H54 (cell line): ENCODE measurements at places on chromosomes 7 and 10.

DNA sequence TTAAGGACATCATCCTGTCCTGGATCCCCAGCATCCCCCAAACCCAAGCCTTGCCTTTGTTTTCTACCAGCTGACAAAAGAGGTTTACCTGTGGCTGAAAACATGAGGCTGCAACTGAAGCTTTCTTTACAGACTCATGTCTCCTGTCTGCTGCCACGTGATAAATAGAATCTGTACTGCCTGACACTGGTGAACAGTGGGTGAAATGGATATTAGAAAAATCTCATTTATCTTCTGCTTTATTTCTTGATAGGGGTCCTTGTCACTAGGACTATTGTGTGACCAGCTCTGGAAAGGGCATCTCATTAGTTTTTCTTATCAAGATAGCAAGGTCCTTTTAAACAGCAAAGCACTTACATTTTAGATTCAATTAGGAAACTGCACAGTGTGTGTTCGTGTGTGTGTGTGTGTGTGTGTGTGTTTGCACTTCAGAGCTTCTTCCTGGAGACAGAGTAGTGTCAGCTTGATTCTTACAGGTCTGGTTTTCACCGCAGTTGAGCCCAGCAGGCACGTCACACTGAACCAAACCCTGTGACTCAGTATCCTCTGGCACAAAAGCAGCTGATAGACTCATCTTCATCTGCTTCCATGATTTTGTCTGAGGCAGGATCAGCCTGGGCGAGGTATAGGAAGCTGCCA, 373.5 kb upstream of the CELF2 start:
- DNase-seq, result no peak

GRCh38 chr7:157676001-157676400, 339.2 kb downstream of the DNAJB6 start:
- no peak for DNase-seq

GRCh38 chr7:90232430-90232829, 12.5 kb upstream of the CFAP69 start:
- no peak for DNase-seq

DNA sequence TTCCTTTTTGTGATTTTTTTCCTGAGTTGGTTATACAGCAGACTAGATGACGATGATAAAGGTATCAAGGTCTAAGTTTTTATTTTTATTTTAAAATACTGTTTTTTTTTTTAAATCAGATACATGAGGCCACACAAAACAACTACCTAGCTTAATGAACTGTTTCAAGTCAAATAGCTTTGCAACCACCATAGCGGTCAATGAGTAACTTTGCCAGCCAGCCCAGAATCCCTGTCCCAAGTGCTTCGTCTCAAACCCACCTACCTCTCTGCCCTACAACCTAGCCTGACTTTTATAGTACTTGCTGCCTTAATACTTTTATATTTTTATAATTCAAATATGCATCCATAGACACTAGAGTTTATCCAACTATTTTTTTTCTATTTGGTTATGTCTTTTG, 676.5 kb downstream of the NRG3 start:
- no peak for DNase-seq

DNA sequence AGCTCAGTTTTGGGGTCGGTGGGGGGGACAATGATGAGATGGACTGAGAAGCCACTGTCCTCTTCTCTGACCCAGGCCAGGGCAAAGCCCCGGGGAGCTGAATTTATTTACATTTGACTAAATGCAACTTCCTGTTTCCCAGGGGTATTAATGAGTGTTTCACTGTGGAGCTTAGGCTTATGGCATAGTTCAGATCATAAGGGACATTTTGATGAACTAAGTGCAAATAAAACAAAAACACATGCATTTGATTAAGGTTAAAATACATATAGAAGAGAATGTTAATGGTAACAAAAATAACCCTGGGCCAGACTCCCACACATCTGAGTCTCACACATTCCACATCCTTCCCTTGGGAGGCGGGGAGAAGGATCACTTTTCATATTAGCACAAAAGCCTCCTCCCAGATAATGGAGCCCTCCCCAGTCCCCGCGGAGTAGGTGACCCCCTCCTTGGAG, 320.6 kb downstream of the FRMD4A start:
- DNase-seq, result no peak

- no peak for DNase-seq
Measured at GRCh38 chr10:60508037-60508436, 118.4 kb upstream of the ANK3 start.

DNA sequence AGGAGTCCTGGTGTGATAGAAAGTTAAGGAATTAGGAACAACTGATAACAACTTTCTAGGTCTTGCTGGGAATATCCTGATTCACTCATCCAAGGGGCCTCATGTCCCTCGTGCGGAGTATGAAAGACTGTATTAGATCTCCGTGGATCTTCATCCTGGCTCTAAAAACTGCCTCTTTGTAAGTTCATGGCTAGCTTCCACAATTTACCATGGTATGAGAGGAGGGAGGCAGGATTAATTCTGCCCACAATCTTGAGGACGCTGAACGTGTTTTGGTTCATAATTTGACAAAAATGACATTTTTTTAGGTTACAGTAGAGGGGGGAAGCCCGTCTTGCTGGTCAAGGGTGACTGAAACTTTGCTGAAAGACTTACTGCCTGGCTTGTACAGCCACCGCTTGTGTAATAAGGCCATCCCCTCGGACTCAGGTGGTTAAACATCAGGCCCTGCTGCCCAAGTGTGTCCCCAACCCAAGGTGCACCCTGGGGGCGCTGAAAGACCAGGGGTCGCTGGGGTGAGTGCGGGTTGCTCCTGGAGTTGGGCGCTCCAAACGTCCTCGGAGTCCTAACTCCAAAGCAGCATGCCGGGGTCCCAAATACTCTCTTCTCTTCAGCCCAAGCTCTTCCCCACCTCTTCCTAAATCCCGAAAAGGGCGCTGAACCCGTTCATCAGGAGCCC, 733 bp downstream of the HIBADH start:
- no peak for DNase-seq

- DNase-seq, result no peak
Measured at GRCh38 chr7:41199136-41199535, 503.8 kb downstream of the INHBA start.
